Cardiac septum (tissue), 1 donor: ENCODE measurements at places on chromosomes 1 and 21. TPM values are rescaled to one million over a fixed set of nuclear protein-coding genes. Genes with fewer than 3 reads are reported as not detected.

GRCh38 chr1:47471163-47471562 is 33.3 kb downstream of the FOXD2 start:
- DNase-seq, result no peak

- no peak for DNase-seq
Measured at GRCh38 chr1:85109475-85109874, 61.2 kb upstream of the MCOLN3 start.

DNA sequence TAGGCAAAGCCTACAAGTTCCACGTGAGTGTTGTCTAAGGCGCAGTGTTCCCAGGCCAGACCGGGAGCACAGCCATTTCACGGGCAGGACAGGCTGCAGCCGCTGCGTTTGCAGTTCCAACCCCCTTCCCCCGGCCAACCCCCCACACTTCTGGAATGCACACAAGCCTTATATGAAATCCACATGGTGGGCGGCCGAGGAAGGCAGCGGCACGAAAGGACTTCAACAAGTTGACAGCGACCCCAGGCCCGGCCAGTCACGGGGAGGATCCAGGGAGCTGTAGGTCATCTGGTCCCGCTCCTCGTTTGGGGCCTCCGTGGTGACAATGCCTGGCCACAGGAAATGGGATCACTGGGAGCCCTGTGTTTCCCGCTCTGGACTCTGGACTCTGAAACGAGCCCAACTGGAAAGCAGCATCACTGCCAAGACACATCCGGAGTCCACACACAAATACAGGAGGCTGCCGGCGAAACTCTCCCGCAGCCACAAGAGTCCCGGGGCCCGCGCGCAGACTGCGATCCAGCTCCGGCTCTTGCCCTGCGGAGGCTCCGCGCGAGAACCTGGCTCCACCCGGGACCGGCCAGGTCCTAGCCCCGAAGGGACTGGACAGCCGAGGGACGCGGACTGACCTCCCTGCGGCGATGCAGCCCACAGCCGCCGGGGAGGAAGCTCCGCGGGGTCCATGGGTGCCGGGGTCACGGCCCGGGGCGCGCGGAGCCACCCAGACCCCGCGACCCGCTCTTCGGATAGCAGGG is 794 bp downstream of the NID1 start:
- DNase-seq, result peak; percentile 79

DNA sequence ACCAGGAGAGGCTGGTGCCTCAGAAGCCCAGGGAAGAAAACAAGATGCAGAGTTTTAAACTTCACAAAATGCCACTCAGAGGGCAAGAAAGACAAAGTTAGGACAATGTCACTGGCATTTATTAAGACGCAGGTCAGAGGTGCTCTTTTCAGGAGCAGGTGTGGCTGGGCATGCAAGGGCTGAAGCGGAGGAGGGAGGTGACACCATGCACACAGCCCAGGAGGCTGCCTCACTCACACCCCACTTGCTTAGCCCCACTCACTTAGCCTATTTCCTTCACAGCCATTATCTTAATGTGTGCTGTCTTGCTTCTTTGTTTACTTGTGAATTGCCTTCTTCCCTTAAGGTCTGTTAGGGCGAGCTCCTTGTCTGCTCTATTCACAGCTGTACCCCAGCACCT is 17.2 kb downstream of the HIVEP3 start:
- DNase-seq, result no peak

- no peak for DNase-seq
Measured at GRCh38 chr1:228770779-228771223, 35.5 kb downstream of the RHOU start.

DNA sequence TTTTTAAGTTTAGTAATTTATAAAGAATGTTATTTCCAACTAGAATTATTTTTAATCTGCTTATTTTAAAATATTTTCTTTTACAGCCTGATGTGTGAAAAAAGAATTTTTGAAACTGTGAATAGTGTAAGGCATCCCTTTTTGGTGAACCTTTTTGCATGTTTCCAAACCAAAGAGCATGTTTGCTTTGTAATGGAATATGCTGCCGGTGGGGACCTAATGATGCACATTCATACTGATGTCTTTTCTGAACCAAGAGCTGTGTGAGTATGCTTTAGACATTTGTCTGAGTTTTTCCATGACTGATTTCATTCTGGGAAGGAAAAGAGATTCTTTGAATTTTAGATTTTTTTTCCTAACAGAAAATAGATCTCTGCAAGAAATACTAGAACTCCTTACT is 77.9 kb downstream of the GTF2B start:
- DNase-seq, result no peak

GRCh38 chr1:161727256-161727924 is 6.0 kb downstream of the FCRLB start:
- no peak for DNase-seq

The SYT6 gene
- 0.22 TPM for total RNA-seq

The SEMA6C gene
- 46.5 TPM for total RNA-seq
